Epithelial cell of prostate (primary cell): ENCODE measurements at places on chromosomes 11 and 22.
A peak's percentile ranks its signal among the peaks of the same experiment; 100 is the strongest.

DNA sequence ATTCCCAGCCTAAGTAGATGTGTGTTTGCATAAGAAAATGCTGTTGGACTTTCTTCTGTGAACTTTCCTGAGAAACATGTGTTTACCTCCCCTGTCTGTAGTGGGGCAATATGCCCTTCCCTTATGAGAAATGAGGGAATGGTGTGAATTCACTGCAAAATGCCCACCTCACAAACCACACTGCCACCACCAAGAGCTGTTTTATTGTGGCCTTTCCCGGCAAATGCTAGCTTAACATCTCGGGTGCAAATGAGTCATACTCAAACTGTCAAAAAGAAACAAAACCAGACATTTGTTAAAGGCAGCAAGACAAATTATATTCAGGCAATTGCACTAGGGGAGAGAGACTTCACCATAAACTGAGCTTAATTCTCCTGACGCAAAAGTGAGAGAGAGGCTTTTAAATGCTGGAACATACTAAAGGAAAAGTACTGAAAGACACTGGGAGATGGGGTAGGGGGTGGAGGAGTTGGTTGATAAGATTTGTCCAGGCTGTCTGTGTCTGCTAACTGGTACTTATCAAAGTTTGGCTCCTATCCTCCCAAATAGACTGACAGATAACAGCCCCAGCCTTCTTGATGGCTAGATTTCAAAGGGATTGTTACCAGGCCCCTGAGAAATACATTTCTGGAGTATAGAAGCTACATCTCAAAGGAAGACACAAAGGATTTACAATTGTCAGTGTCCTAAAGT lies 70.9 kb upstream of the OR5AK2 start:
- DNase-seq: no peak

DNA sequence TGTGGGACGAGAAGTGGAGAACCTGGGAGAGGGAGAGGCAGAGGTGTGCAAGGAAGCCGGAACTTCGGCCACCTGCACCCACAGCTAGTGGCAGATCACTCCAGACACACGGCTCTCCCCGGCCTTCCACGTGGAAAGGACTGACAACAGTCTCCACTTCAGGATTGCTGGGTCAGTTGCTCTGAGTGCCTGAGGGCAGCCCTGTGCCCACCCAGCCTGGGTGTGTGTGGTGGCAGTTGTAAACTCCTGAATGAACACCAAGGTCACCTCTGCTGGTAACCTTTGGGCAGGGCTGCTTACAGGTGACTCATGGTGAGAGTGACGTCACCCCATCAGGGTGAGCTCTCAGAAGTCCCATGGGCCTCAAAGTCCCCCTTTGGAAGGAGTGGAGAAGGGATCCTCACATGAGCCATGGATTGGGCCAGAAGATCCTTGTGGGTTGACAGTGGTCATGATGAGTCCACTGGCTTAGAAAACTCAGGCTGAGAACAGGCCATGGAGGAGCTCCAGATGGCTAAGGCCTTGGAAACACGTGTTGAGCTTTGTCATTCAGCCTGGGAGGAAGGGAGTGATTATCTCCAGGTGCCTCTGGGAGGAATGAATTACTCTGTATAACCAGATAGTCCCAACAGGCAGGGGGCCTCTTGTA lies 71.3 kb downstream of the BCR start:
- DNase-seq: no peak

- DNase-seq: no peak
Observed at GRCh38 chr22:26573026-26573662, 16.8 kb downstream of the TPST2 start.

DNA sequence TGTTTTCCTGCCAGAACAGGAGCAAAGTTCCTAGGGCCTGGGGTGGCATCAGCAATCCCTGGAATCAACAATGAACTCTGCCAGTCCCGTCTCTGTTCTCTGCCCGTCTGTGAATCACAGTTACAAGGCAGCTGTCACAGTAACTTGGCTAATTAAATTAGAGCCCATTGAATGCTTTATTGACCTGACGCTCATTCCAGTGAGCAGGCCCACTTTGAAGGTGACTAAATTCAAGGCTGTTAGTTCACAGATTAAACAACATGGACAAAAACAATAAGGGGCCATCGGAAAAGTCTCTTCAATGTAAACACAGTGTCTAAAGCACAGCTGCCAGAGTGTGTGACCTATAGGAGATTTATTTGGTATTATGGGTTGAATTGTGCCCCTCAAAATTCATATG lies 17.7 kb upstream of the TMPRSS5 start:
- DNase-seq: no peak

DNA sequence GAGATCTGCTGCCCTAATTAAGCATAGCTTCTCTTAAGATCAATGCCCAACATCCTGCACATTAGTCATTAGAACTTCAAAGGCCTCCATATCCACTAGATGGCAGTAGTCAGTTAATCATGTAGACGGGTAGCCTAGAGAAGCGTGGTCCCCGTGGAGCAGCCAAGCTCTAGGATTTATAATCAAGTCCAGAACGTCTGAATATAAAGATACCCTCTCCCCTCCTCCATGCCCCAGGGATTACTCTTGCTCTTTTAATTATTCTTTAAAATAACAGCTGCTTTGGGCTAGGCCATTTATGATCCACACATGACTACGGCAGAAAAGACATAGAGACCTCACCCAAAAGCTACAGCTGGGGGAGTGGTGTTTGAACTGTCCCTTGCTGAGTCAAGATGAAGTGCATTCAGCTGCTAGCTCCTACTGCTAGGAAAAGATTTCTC lies 327.6 kb upstream of the PLET1 start:
- DNase-seq: no peak

DNA sequence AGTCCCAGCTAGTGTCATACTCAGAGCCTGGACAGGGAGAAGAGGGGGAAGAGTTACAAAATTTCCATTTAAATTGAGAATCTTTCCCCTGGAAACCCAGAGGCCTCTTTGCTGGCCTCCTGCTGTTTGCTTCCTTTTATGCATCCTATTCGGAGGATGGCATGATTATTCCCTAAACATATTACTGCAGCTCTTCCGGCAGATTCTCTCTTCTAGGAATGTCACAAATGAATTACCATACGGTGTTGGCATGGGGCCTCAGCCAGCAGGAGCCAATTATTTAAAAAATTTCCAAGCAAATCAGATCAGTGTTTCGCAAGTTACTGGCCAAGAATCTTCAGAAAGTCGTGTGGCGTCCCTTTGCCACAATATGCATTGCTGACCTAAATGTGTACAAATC lies 326.7 kb upstream of the NCAM1 start:
- no peak for DNase-seq

DNA sequence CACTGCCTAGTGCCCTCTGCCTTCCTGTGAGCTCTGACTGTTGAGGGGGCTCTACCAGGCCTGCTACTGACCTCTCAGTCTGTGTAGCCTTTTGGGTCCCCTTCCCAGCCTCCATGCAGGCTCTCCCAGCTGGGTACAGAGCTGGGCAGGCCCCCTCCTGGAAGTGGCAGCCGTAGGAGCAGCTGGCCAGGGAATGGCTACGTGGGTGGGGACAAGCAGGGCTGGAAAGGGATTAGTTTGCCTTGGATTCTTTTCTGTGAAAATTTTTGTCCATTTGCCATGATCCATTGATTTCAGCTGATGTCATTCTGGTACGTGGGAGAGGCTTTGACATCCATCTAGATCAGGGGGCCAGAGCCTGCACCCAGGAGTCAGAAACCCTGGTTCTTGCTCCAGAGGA lies 23.9 kb upstream of the NECTIN1 start:
- no peak for DNase-seq

- DNase-seq: no peak
Observed at GRCh38 chr11:45285930-45286632, at the start of gene SYT13. Gene SYT13 (minus strand): TSS chr11:45286341. CDS start chr11:45286207, 134 bp downstream.

GRCh38 chr11:75733431-75734107 lies 15.9 kb downstream of the MOGAT2 start:
- DNase-seq: no peak

DNA sequence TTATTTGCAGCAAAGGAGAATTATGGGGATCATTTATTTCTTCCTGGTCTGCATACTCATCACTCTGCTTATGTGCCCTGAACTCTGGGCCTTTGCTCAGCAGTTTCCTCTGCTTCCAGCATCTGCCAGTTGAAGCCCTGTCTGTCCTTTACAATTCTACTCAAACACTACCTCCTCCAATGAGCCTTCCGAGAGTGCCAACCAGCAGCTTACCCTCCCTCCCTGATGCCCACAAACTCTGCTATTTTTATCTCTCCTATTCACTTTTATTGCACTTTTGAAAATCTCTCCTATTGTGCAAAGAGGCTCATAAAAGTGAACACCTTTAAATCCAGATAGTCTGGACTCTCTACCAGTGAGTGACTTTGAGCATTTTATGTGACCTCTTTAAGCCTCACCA lies 3.6 kb upstream of the ME3 start:
- no peak for DNase-seq

- no peak for DNase-seq
Observed at GRCh38 chr11:16403448-16403803, 47.1 kb upstream of the SOX6 start.

GRCh38 chr11:134647066-134647743 lies 235.2 kb upstream of the B3GAT1 start:
- DNase-seq: no peak

- no peak for DNase-seq
Observed at GRCh38 chr11:120923866-120924508, 99.9 kb upstream of the TBCEL start.

DNA sequence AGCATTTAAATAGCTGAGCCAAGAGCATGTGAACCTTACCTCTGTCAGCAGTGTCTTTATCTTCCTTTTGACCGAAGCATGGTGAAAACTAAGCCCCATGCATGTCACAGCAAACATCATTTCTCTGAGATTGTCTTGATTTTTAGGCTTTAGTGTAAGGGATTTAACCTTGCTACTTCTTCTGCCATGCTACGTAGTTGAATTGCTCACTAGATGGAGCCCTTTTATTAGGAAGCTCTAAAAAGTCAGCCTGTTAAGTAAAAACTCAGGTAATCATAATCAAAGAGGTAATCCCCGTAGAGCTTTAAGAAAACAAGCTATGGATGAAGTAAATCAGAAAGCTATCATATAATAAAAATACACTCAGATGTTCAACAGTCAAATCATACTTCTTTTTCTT lies 149.5 kb downstream of the PGR start:
- no peak for DNase-seq

GRCh38 chr22:27596133-27596870 lies 205.3 kb downstream of the MN1 start:
- no peak for DNase-seq

GRCh38 chr11:133118563-133119268 lies 413.6 kb downstream of the OPCML start:
- DNase-seq: no peak

GRCh38 chr11:110471371-110471770 lies 41.6 kb downstream of the FDX1 start:
- DNase-seq: no peak

GRCh38 chr11:27524155-27524554 lies 17.6 kb upstream of the LIN7C start:
- peak; percentile 36 for DNase-seq

DNA sequence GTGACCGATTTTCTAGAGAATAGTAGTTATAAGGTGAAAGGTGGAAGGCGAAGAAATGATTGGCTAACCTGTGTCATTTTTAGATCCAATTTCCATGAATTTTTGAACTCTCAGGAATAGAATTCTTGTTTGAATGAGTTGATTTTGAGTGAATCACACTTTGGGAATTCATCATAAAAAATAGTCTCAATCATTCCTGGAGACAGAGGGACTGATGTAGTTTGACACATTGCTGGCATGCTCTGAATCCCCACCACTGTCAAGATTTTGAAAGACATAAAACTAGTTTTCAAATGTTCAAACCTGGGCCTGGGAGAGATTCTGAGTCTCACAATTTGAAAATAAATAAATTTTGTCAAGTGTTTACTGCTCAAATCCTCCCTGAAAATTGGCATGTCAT lies 861.4 kb upstream of the RAG2 start:
- DNase-seq: no peak

DNA sequence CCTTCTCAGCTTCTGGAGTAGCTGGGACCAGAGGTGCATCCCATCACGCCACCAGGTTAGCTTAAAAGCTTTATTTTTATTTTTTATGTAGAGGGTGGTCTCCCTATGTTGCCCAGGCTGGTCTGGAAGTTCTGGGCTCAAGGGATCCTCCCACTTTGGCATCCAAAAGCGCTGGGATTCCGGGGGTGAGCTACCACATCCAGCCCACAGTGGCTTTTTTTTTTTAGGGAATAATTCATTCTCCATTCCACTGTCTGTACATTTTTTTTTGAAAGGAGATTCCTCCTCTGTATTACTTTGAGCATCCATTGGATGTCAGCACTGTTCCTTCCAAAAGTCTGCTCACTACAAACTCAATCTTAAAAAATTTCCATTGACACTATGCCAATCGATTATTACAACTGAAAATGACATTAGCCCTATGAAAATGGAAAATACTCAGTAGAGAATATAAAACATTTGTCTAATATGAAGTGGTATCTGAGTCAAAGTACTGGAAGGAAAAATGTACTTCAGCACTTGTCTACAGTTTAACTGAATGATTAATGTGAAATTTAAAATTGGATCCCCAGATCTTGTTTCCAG lies 1.3 kb upstream of the LPXN start:
- no peak for DNase-seq

DNA sequence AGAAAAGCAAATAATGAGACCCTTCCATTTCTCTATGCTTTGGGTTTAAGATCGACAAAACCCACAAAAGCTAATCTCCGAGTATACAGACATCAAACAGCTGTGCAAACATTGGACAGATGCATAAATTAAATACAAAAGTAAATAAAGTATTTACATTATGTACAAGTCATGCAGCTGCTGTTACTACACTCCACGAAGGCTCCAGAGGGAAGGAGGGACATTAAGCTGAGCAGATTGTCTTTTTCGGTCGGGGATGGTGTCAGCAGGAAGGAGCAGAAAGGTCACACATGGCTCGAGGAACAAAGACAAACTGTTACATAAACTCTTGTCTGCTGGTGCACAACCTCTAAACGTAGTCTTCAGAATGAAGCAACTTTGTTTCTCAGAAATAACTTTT lies 88.8 kb upstream of the BARX2 start:
- no peak for DNase-seq

GRCh38 chr11:31301549-31302510 lies 67.7 kb downstream of the DCDC1 start:
- no peak for DNase-seq

DNA sequence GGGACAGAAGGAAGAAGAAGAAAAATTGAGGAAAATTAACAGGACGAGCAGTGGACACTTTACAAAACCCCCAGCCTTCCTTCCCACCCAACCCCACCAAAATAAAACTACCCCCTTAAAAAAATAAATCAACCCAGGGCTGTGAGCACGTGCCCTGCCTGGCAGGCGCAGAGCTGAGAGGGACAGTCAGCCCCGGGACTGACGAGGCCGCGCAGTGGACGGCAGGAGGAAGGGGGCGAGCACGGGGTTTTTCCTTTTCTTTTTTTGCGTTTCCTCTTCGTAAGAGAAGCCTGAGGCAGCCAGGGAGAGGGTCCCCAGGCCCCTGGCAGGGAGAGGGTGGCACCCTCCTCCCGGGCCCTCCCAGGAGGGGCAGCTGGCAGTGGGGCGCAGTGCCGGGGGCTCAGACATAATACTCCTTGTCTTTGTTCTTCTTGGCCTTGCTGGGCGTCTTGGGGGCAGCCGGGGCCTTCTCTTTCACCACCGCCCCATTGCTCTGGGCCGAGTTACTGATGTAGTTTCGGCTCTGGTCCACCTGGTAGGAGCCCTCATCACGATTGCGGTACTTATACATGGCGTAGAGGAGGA lies 15.9 kb downstream of the SLC22A12 start:
- DNase-seq: no peak
